ENCODE measurements at places on chromosomes 2 and 18.
A peak's percentile ranks its signal among the peaks of the same experiment; 100 is the strongest.

DNA sequence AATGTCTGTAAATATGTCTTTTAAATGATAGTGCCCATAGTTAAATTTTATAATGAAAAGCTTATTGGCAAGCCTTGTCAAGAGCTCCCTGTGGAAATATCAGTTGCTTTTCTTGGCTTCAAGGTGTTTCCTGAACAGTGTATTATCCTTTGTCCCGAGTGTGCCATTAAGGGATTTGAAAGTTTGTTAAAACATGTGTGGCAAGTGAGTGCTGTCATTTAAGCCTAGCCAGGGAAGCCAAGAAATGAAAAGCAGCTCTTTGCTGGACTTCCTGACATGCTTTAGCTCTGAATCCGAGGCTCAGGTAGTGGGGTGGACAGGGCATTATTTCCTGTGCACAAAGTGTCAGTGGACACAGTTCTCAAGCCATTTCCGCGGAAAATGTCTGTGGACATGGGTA is 111.5 kb downstream of the DIS3L2 start:
- peaks cover 28% of the 10 kb centered on the region for H3K4me1 ChIP-seq
- no peaks in the 10 kb centered on the region for H3K36me3 ChIP-seq
- no peaks in the 10 kb centered on the region for H3K27me3 ChIP-seq
- H3K4me3 ChIP-seq, result no peak overlapping the region
- no peak overlapping the region for H3K27ac ChIP-seq

DNA sequence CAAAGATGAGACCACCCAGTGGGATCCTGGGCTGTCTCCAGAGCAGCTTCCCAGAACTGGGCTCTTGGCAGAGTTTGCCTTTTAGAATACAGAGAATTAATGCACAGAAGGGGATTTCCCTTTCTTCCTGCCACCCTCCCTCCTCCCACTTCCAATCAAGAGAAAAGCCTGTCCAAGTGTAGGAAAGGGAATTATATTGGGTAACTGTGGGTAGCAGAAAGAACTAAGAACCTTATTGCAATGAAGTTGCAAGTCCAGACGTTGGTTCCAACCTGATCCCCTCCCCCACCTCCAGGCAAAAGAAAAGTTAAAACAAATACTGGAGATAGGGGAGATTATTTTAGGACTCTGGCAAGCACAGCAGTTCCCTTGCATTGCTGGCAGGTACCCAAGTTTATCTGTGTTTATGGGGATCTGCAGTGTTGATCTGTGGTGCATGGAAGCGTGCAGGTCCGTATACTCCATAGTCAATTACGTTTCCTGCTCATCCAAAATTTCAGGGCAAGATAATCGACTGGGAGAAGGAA is 114.3 kb downstream of the PRKCE start:
- H3K36me3 ChIP-seq, result no peaks in the 10 kb centered on the region
- no peak for DNase-seq
- no peak overlapping the region for H3K27ac ChIP-seq
- H3K4me1 ChIP-seq, result no peaks in the 10 kb centered on the region
- H3K4me3 ChIP-seq, result no peak overlapping the region

DNA sequence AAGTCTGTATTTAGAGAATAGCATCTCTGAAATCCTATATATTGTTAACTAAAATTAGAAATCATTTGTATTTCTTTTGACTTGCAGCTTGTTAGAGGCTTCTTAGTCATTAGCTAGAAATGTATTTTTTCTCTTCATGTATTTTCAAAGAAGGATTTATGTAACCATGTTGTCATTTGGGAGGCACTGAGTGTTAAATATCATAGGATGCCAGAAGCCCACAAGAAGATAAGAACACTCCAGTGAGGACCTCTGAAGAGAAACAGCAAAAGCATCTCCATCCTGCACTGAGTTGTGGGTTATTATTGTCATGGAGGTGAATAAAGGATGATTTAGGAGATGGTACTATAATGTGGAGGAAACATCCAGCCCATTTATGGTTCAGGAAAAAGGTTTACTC is 93.5 kb downstream of the UBE2E3 start:
- no peaks in the 10 kb centered on the region for H3K36me3 ChIP-seq
- H3K27me3 ChIP-seq, result no peaks in the 10 kb centered on the region
- peak overlapping the region; percentile 49 for H3K27ac ChIP-seq
- no peak for DNase-seq
- peaks cover 40% of the 10 kb centered on the region for H3K4me1 ChIP-seq

DNA sequence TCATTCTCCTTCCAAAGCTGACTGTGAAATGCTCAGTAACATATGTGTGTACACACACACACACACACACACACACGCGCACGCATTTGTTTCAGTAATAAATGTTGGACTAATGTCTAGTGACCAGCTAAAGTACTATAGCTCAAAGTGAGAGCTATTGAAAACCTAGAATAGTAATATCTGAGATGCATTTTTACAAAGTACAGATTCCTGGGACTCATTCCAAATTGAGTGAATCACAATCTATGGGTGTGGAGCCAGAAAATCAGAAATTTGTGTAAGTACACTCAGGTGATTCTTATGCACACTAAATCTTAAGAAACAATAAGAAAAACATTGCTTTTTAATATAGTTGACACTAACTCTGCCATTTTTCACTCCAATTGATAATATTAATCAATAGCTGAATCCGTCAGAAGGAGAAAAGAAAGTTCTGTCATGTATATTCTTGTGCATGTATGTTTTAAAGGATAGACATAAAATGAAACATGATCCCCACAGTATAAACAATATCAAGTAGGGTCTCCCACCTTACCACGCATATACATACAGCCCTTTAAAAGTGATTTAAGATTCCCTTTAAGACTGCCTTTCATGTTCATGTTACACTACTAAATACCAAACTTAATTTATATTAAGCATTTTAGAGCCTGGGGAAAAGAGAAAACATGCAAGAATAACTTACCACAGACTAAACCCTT is 123.5 kb downstream of the ATAD2B start:
- H3K36me3 ChIP-seq, result no peaks in the 10 kb centered on the region
- no peaks in the 10 kb centered on the region for H3K27me3 ChIP-seq
- DNase-seq, result no peak
- H3K27ac ChIP-seq, result peak overlapping the region; percentile 54

DNA sequence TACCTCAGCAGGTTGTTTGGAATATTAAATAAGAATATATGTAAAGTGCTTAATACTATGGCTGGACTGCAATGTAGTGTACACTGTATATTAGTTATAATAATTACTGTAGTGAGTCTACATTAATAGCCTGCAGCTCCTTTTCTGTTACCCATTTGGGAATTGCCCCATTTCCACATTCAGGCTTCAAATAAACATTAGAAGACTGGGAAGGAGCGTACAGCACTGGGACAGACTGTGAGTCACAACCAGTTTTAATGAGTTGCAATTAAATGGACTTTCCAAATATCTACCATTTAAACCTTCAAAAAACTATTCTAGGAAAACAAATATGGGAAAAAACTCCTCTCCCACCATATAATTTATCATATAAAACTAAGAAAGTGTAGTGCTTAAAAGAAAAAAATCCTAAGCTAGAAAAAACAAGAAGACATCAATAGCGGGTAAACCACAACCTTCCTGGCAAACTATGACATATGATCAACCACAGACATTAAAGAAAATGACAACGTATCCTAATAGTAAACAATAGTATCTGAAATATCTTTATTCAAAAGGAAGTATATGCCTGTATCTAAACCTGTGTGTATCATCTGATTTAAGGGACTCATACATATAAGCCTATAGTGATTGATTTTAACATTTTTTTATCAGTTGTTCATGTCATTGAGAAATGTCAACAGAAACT is 86.1 kb downstream of the TRIP12 start:
- no peaks in the 10 kb centered on the region for H3K27me3 ChIP-seq
- DNase-seq, result no peak
- no peak overlapping the region for H3K4me3 ChIP-seq
- peaks cover 12% of the 10 kb centered on the region for H3K36me3 ChIP-seq
- H3K4me1 ChIP-seq, result no peaks in the 10 kb centered on the region

GRCh38 chr2:100857915-100858314 is 38.0 kb downstream of the NPAS2 start:
- H3K36me3 ChIP-seq, result no peaks in the 10 kb centered on the region
- H3K4me3 ChIP-seq, result no peak overlapping the region
- H3K27ac ChIP-seq, result no peak overlapping the region
- no peaks in the 10 kb centered on the region for H3K27me3 ChIP-seq
- no peak for DNase-seq
- H3K4me1 ChIP-seq, result peaks cover 4% of the 10 kb centered on the region

DNA sequence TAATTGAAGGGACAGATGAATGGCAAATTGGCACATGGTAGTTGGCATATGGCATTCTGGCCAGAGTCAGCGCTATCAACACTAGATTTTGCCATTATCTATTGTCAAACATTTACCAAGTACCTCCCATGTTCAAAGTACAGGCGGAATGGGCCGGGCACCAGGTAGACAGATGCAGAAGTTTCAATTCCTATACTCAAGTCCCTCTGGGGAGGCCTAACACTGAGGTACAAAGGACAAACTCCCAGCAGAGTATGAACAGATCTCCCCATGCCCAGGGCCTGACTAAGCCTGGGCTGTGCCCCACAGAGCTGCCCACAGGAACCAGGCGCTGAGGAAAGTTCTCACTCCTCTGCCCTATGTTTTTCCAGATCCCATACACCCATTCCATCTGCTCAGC is 257.5 kb upstream of the KLHL29 start:
- no peak overlapping the region for H3K4me3 ChIP-seq
- no peak for DNase-seq
- no peaks in the 10 kb centered on the region for H3K4me1 ChIP-seq

DNA sequence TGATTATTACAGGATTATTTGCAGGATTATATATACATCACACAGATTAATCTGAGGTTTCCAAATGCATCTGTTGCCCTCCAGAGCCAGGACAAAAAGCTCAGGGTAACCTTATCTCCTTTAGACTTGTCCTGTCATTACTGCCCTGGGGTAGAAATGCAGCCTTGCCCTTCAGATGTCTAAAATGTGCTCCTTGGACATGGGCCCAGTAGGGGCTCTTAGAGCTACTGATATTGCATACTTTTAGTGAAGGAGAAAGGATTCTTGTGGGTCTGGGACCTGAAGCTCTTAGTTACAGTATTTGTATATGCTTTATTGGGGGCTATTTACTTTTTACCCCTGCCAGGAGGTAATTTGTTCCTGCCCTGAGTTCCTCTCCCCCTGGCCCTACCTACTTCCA is 56.1 kb downstream of the PRKRA start:
- H3K27ac ChIP-seq, result no peak overlapping the region
- H3K4me1 ChIP-seq, result no peaks in the 10 kb centered on the region
- H3K4me3 ChIP-seq, result no peak overlapping the region
- no peaks in the 10 kb centered on the region for H3K27me3 ChIP-seq
- no peak for DNase-seq
- peaks cover 2% of the 10 kb centered on the region for H3K36me3 ChIP-seq

- H3K36me3 ChIP-seq, result peaks cover 6% of the 10 kb centered on the region
- H3K27me3 ChIP-seq, result no peaks in the 10 kb centered on the region
- no peak for DNase-seq
- H3K27ac ChIP-seq, result no peak overlapping the region
- no peak overlapping the region for H3K4me3 ChIP-seq
- peaks cover 5% of the 10 kb centered on the region for H3K4me1 ChIP-seq
Observed at GRCh38 chr2:195721042-195721441, 64.0 kb downstream of the SLC39A10 start.

GRCh38 chr18:33232318-33232626 is 208.2 kb downstream of the CCDC178 start:
- no peaks in the 10 kb centered on the region for H3K36me3 ChIP-seq
- H3K4me1 ChIP-seq, result no peaks in the 10 kb centered on the region
- no peak for DNase-seq
- H3K4me3 ChIP-seq, result no peak overlapping the region

DNA sequence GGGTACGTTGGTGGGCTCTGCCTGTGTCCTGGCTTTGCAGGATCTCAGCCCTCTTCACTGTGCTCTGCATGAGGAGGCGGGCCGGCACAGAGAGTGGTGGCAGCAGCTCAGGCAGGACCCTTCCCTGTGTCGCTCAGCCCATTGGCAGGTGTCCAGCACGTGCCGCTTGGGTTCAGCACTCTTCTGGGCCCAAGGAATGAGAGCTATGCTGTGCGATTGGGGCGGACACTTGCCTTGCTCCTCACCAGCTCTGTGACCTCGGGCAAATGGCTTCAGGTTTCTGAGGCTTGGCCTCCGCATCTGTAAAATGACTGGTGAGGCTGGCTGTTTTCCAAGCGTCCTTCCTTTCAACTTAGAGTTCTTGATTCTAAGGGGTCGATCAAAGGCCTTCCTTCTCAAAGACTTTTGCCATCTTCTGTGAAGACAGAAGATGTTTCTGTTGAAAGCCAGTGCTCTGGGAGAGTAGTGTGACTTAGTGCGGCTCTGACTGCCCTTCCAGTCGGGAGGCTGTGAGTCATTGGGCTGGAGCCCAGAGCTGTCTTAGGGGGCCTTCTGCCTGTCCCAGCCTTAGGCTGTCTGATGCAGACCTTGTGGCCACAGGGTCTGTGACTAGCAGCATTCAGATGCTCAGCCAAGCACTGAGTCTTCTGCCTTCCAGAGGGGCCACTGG is 35.6 kb downstream of the GLI2 start:
- H3K4me3 ChIP-seq, result no peak overlapping the region
- H3K36me3 ChIP-seq, result no peaks in the 10 kb centered on the region
- no peak overlapping the region for H3K27ac ChIP-seq
- no peaks in the 10 kb centered on the region for H3K27me3 ChIP-seq
- DNase-seq, result no peak

GRCh38 chr2:118693287-118693822 is 154.1 kb downstream of the EN1 start:
- H3K4me1 ChIP-seq, result no peaks in the 10 kb centered on the region
- no peaks in the 10 kb centered on the region for H3K36me3 ChIP-seq
- no peaks in the 10 kb centered on the region for H3K27me3 ChIP-seq
- no peak for DNase-seq

DNA sequence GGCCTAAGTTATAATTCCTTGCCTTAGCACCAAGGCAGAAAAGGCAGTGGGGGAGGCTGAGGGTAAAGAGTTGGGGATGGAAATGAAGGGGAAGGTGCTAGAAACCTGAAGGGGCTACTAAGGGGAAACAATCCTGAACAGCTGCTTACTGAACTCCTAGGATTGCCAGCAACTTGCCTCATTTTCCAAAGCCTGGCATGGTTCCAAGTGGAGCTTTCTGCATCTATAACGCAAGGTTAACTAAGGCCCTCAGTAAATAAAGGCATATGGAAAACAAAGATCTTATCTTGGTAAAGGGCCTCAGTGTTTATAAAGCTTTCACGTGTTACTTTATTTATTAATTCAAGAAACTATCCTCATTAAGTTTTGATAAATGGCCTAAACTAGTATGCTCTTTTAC is 10.9 kb downstream of the MEP1B start:
- no peaks in the 10 kb centered on the region for H3K36me3 ChIP-seq
- H3K27me3 ChIP-seq, result no peaks in the 10 kb centered on the region
- no peak overlapping the region for H3K27ac ChIP-seq

- H3K4me3 ChIP-seq, result no peak overlapping the region
- peaks cover 18% of the 10 kb centered on the region for H3K4me1 ChIP-seq
- no peak overlapping the region for H3K27ac ChIP-seq
- no peak for DNase-seq
- no peaks in the 10 kb centered on the region for H3K27me3 ChIP-seq
Observed at GRCh38 chr2:67883316-67884087, 179.3 kb downstream of the C1D start.

GRCh38 chr2:216568576-216568975 is 64.6 kb upstream of the IGFBP2 start:
- H3K4me1 ChIP-seq, result no peaks in the 10 kb centered on the region
- H3K27me3 ChIP-seq, result no peaks in the 10 kb centered on the region
- H3K36me3 ChIP-seq, result no peaks in the 10 kb centered on the region

Data from keratinocyte (primary cell).